Right cardiac atrium (tissue), 5 donors: ENCODE measurements at places on chromosomes 2 and 18. TPM values are rescaled to one million over a fixed set of nuclear protein-coding genes. Genes with fewer than 3 reads are reported as not detected.
A peak's percentile ranks its signal among the peaks of the same experiment; 100 is the strongest.

DNA sequence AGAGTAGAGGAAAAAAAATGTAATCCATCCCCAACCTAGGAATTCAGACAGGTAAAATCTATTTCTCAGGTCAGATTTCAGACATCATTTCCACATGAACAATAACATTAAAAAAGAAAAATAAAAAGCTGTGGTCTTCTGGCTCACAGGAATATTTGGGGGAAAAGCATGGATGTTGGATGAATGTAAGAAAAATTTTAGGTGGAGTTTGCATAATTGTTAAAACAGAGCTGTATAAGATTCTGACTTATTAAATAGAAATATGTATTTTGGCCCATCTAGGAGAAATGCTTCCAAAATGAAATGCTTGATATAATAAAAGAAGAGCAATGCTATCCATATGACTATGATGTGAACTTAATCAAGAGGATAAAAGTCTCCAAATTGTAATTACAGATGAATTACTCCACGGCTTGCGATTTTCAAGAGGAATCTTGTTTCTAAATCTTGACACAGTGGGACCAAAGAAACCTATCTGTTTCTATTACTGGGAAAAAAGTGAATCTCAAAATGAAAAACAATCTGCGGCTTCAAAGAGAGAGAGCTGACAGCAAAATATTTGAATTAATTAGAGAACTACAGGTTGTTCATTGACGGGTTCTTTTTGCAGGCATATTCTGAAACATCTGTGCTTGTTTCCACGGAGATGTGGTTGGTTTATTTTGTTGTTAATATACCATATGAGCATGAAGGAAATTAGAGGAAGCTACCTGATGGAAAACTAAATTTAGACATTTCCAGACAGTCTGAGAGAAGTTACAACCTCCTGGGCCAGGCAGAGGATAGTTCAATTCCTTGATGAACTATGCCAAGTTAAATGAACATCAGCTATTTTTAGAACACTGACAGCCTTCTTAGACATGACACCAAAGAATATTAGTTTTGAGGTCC is 468.7 kb downstream of the PID1 start:
- no peak for DNase-seq

DNA sequence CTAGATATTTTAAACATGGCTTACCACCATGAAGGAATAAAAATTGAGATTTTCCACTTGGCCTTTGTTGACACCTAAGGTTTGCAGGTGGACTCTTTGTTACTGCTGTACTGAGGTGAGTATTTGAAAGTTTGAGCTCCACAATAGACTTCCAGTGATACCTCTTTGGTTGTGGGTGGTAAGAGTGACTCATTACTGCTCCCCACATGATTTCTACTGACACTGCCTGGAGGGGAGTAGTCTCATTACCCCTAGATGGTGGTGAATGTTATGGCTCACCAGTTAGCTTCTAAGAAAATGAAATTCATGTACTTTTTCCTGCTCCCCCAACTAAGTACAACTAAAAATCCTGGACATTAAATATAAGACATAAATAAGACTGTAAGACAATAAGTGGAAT is 1183.1 kb upstream of the TMEFF2 start:
- DNase-seq, result no peak

DNA sequence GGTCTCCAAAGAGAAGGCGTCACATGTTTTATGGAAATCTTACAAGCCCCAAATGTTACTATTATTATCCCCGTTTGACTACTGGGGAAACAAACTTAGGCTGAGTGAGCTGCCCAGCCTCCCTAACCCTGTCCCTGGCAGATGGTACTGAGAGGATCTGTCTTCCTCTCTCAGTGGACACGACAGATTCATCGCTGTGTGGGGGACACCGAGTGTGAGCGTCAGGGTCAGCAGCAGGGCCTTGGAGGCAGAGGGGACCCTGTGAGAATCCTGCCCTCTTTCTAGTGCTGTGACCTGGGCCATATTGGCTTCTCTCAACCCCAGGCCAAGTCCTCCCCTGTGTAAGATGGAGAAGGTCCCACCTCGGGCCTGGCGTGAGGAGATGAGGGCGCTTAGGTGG is 27.1 kb upstream of the SMAD7 start:
- no peak for DNase-seq

- no peak for DNase-seq
Observed at GRCh38 chr2:149104221-149104620, 65.7 kb downstream of the LYPD6B start.

GRCh38 chr2:8138923-8139667 is 542.8 kb upstream of the ID2 start:
- peak; percentile 53 for DNase-seq

- no peak for DNase-seq
Observed at GRCh38 chr2:66481100-66481549, 46.2 kb downstream of the MEIS1 start.

- no peak for DNase-seq
Observed at GRCh38 chr18:23144640-23145039, 9.4 kb downstream of the CABLES1 start.

The TSHZ1 gene
- 21.5 TPM for total RNA-seq

The AQP12A gene
- total RNA-seq, result not detected
